Nucleus accumbens (tissue), 56 donors: ENCODE measurements at places on chromosomes 7 and 10.

DNA sequence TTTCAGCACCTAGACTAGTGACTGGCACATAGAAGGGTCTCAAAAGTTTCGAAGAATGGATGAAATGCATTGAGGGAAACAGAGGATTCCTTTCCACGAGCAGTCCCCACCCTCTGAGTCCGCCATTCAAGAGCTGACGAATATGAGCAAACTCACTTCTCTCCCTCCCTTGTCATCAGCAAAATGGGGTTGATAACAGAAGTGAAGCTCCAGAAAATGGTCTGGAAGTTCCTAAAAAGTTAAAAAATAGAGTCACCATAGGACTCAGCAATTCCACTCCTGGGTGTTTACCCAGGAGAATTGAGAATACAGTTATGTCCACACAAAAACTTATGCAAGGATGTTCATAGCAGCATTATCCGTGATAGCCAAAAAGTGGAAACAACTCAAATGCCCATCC lies 25.0 kb upstream of the SRGN start:
- DNase-seq = no peak

DNA sequence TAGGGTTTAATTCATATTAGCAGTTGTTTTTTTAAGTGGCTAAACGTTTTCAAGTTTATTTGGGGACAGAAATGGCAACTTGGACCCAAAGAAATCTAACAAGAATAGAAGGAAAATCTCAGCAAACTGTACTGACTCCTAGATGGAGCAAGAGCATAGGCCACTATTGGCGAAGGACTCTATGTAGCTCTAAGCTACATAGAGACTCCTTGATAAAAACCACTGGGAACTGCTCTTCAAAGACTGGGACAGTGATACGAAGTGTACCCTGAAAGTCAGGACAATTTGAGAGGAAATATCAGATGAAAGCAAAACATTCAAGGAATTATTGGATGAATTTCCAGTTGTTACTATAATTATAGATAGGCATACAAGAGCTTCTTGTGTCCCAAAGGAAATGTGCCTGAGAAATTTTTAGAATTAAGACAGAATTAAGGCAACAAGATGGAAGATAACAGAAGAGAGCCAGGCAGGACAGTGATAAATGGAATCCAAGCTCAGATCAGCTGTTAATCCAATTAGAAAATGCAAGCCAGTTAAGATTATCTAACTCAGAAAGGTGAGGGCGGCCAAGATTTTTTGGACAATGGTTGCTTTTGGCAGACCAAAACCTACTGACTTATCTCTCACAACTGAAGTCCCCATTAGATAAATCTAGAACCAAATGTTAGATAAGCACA lies 103.7 kb upstream of the IFRD1 start:
- no peak for DNase-seq

GRCh38 chr10:118528426-118528825 lies 67.0 kb downstream of the PRLHR start:
- no peak for DNase-seq

DNA sequence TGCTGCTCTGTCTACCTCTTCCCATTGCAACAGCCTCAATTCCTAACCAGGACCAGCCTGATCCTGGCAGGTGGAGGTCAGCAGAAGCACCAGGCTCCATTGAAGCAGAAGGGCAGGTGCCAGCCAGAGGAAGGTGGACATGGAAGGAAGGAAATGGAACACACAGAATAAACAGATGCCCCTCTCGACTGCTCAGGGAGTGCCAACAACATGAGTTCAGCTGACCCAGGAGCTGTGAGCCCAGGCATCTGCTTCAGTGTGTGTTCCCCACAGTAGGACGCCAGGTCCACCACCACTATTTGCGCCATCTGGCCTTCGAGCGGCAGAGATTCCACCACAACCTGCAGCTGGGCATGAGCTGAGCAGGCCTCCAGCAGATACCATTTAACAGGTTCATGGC lies 56.7 kb downstream of the GPAM start:
- no peak for DNase-seq

DNA sequence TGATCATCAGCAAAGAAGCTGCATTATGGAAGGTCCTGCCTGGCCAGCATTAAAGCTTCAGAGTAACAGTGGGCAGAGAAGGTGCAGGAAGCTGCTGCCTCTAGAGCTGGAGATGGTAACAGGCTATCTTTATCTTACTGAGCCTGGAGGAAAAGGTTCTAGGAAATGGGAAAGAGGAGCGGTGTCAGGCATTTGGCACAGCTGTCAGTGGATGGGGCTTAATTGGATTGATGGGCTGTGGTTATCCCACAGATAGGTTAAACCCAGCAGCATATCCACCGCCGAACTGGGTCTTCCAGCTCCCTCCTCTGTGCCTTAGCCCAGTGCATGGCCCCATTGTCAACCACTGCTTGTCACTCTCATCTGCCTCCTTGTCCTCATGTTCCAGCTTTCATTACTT lies 127.6 kb downstream of the CCNY start:
- DNase-seq = no peak

GRCh38 chr7:156203923-156204322 lies 391.7 kb upstream of the SHH start:
- DNase-seq = no peak

- no peak for DNase-seq
Observed at GRCh38 chr10:124289851-124290795, 128.6 kb downstream of the OAT start.

- no peak for DNase-seq
Observed at GRCh38 chr7:122100021-122100420, 44.0 kb downstream of the AASS start.

GRCh38 chr7:121730869-121731268 lies 142.1 kb upstream of the PTPRZ1 start:
- no peak for DNase-seq

GRCh38 chr10:15313047-15313446 lies 58.0 kb downstream of the FAM171A1 start:
- no peak for DNase-seq

GRCh38 chr7:122965306-122965705 lies 30.2 kb downstream of the TAS2R16 start:
- no peak for DNase-seq

DNA sequence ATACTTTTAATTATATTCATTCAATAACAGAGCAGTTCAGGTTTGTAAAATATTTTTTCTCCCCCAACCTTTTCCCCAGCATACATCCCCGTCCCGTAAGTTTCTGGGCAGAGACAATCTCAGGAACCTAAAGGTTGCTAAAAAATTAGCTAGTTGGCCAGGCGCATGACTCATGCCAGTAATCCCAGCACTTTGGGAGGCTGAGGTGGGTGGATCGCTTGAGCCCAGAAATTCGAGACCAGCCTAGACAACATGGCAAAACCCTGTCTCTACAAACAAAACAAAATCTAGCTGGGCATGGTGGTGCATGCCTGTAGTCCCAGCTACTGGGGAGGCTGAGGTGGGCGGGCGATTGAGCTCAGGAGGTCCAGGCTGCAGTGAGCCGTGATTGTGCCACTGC lies 40.2 kb downstream of the TCF7L2 start:
- DNase-seq = no peak

DNA sequence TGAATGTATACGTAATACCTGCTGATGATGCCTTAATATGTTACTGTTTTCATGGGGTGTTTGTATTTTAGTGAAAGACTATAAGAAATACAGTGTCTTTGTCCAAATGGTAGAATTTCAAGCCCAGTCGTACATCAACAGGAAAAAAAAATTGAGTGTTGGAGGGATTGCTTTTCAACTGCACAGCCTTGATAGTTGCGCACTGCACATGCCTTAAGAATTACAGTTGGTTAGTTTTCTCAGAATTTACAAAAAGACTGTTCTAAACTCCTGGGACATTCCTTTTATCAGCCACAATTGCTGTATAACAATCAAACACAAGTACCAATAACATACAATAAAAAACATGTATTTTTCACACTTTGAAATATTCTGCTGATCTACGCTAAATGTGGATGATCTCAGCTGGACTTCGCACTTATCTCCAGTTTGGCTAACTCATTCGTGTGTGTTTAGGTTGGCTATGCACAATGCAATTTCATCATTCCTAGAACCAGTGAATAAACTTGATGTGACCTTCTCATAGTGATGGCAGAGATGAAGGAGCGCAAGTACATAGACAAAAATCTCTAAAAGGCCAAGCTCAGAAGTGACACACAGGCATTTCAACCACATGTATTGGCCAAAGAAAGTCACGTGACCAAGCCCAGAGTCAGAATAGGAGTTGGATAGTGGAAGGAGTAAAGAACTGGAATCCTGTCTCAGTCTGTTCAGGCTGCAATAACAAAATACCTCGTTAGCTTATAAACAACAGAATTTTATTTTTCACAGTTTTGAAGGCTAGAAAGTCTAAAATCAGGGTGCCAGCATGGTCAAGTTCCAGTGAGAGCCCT lies 152.3 kb downstream of the IPMK start:
- no peak for DNase-seq

DNA sequence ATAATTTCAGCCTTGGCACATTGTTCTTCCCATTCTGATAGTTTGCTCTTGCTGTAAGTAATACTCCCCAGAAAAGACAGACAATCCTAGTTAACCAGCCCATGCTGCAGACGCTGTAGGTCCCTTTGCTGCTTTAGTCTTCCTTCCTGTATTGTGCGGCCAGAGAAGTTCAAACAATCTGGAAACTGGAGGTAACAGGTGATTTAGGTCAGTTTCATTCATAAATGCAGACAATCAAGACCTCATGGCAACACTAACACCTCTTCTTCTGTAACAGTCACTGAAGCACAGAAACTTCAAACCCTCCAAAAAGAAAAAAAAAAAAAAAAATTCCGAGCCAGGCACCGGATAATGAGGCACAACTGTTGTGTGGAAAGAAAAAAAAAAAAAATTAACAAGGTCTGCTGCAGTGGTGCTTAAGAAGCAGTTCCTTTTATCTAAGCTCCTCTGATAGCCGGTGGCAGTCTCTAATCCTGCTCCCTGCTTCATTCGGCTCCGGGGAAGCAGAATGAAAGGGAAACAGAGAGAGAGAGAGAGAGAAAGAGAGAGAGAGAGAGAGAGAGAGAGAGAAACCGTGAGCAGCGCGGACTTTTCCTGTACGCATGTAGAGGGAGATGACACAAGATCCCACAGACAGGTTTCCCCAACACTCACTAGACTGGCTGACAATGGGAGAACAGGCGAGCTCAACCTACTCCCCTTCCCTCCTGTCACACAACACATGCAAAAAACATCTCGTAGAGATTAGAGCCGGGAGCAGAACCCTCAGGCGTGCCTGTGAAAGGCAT lies at the start of gene SEMA3A:
Gene SEMA3A, minus strand, starts transcription at position 306 of the 788 bp plus-strand sequence. Its CDS starts 203 bp downstream, at position 103.
- peak; percentile 16 for DNase-seq

GRCh38 chr7:147861058-147861716 lies 729.4 kb upstream of the C7orf33 start:
- DNase-seq = no peak

- no peak for DNase-seq
Observed at GRCh38 chr7:157389951-157390730, 53.3 kb downstream of the DNAJB6 start.

- DNase-seq = no peak
Observed at GRCh38 chr10:33376476-33376875, 42.0 kb upstream of the NRP1 start.

- no peak for DNase-seq
Observed at GRCh38 chr10:127976286-127976685, 69.4 kb downstream of the PTPRE start.

DNA sequence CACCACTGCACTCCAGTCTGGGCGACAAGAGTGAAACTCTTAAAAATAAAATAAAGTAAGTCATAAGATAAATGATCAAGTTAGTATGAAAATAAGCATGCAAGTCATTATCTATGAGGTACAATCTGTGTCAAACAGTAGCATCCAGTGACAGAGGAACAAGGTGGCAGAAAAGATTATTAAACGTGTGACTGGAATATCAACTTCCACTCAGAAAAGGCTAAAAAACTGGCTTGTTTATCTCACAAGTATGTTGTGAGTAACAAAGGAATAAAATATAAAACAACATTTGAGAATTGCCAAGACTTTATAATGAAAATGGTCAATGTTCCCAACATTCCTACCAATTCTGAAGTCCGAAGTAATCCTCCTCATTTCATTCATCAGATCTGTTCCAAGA lies 30.3 kb downstream of the ITGB1 start:
- no peak for DNase-seq

- DNase-seq = no peak
Observed at GRCh38 chr10:74194545-74194944, 43.5 kb downstream of the ADK start.

DNA sequence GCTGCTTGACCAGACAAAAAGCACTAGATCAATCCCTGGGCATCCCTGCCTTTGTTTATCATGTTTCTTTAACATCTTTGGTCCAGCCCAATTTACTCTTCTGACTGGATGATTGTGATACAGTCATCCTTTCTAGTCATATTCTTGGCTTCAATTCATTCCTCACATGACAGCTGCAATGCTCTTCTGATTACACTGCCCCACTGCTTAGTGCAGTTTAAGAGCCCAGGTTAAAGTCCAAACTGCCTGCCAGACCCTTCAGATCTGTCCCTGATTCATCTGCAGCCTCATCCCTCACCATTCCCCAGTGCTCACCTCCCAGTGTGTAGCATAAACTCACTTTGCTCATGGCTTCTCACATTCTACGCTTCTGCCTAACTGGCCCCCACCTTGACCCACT lies 383.8 kb downstream of the TNS3 start:
- no peak for DNase-seq

DNA sequence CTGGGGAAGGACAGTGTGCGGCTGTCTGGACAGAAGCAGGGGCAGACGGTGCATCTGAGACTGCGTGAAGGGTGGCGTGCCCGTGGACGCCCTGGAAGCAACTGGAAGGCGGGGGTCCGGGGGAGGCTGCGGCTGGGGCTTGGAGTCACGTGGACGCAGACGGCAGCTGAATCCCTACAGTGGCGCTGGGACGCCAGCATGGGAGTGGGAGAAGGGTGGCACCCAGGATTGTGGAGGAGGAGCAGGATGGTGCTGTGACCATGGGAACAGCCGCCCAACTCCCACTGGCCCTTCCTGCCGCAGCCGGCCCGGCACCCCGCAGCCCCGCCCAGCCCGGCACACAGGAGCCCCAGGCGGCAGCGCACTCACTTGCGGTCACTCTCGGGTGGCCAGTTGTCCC lies 9.7 kb downstream of the INTS1 start:
- DNase-seq = no peak

- no peak for DNase-seq
Observed at GRCh38 chr10:133258066-133258817, 18.4 kb downstream of the ADAM8 start.

DNA sequence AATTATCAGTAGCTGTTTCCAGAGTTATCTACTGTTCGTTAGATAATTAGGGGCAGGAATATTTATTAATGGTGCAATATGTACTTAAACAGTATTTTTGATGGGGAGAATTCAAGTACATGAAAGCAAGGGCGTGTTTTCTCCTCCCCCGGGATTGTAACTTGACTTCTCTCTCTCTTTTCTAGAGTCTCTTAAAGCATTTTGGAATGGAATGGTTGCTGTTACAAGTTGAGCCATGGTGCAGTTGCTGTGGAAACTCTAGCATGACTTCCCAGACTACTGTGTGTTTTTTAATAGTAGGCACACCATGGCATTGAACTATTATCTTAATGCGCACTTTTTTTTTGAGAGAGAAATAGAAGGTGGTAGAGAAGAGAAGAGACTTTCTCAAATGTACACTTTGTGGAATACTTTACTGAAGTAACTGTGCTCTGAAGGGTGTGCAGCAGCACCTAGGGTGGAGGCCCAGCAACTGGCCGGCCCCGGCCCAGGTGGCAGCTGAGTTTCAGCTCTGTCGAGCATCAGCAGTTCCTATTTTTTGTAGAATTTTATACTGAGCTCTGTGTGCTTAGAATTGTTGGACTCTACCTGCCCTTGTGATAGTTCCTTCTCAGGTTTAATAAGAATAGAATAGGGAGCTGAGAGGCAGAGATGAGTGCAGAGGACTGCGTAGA lies 64.4 kb downstream of the CCNY start:
- no peak for DNase-seq

- DNase-seq = no peak
Observed at GRCh38 chr7:83504330-83504729, 144.6 kb downstream of the SEMA3E start.

GRCh38 chr10:17516376-17516775 lies 62.0 kb upstream of the ST8SIA6 start:
- no peak for DNase-seq
